ENCODE measurements at places on chromosomes 5 and 9.

GRCh38 chr5:128579639-128580038 is 41.6 kb upstream of the FBN2 start:
- DNase-seq = no peak

GRCh38 chr5:51488803-51489642 is 105.8 kb downstream of the ISL1 start:
- no peak for DNase-seq

GRCh38 chr5:1795506-1795905 is 4.1 kb downstream of the MRPL36 start:
- DNase-seq = no peak

GRCh38 chr5:143393524-143393923 is 10.0 kb downstream of the NR3C1 start:
- no peak for DNase-seq

- DNase-seq = no peak
Measured at GRCh38 chr9:115759426-115759825, 394.2 kb upstream of the PAPPA start.

DNA sequence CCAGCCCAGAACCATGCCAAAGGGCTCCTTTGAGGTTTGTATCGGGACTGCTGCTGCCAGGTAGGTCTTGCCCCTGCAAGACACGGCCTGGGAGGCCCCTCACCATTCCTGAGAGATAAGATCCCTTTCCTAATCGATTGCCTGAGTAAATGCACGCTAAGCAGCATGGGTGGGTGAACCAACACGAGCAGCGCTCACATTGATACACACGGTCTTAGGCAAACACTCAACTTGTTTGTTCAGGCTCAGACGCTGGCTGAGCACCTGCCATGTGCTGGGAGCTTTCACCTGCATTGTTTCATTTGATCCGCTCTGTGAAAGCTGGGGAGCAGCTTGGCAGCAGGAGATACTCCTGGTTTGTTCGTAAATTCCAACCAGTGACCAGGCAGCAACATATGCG is 76.9 kb upstream of the NEURL1B start:
- no peak for DNase-seq

GRCh38 chr5:41213340-41213739 is at the start of gene C6:
Gene C6, minus strand, starts transcription at chr5:41213532. Its CDS starts 10,302 bp downstream, at chr5:41203230.
- DNase-seq = no peak

- DNase-seq = no peak
Measured at GRCh38 chr5:58737671-58738070, 154.8 kb downstream of the RAB3C start.

GRCh38 chr5:80921026-80921425 is 39.1 kb upstream of the RASGRF2 start:
- DNase-seq = no peak

DNA sequence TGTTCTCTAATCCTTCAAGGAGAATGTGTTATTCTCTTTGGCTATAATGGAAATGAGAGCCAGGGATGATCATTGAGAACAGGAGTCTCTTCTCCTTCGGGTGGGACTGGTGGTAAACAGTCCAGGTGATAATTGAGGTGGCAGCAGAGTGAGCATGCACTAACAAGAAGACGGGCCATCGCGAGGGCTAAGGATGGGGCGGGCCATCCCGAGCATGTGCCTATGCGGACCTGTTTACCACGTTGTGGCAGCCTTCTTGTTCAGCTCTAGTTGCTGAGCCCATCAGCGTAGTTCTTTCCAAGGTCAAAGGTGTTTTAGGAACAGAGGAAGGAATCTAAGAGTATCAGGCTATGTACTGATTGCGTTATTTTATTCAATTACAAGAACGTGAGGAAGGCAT is 180.1 kb downstream of the SMARCA2 start:
- DNase-seq = no peak

GRCh38 chr5:159336586-159336985 is 6.3 kb upstream of the IL12B start:
- no peak for DNase-seq

GRCh38 chr5:160901656-160902055 is 49.6 kb upstream of the ATP10B start:
- no peak for DNase-seq

DNA sequence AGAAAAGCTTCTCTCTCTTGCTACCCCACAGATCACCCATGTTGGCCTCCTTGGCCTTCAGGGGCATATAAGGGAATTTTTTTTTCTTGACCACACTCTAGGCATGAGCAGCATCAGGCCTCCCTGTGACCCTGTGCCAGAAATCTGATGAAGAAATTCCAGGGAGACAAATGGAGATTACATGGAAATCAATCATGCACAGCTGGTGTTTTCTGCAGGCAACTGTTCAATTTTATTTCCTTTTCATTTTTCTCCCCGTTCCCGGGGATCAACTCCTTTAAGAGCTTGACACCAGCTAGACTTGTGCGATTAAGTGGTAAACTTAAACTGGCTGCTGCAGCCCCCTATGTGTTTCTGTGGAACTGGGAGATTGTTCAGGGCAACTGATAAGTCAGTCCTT is 59.3 kb downstream of the GALNT10 start:
- DNase-seq = no peak

- DNase-seq = no peak
Measured at GRCh38 chr5:123156577-123157296, 67.7 kb downstream of the PRDM6 start.

- DNase-seq = no peak
Measured at GRCh38 chr5:3615217-3615616, 19.6 kb downstream of the IRX1 start.

DNA sequence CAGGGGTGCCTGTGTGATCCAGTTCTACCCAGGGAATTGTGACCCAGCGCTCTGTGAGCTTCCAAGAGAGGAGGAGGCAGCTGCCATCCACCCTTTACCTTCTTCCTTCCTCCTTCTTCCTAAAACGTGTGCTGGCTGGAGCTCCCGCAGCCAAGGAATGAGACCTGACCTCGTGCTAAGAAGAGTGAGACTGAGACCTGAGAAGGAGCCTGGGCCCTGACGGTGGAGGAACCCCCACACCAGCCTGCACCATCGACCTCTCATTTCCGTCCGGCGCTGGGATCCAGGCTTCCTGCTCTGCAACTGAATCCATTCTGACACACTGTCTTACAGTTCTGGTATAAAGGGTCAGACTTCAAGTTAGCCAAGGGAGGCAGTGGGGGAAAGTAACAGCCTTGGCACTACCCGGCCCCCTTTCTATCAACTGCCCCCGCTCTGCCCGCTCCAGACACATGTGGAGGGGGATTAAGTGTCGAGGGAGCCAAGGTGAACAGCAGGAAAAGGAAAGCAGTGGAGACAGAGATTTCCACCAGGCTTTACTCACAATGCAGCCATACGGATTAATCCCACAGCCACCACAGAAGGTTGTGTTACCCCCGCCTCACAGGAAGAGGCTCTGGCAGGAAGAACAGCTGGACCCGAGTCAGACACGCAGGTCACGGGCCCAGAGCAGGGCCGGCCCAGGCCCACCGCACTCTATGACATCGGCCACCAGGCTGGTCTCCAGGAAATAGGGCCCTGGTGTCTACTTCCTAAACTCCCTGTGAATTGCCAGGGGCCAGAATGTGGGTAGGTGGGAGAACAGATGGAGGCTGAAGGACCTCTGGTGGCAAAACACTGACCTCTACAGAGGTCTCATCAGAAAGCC is 15.8 kb downstream of the MGAT1 start:
- DNase-seq = no peak

- no peak for DNase-seq
Measured at GRCh38 chr5:107126341-107126740, 544.4 kb downstream of the EFNA5 start.

DNA sequence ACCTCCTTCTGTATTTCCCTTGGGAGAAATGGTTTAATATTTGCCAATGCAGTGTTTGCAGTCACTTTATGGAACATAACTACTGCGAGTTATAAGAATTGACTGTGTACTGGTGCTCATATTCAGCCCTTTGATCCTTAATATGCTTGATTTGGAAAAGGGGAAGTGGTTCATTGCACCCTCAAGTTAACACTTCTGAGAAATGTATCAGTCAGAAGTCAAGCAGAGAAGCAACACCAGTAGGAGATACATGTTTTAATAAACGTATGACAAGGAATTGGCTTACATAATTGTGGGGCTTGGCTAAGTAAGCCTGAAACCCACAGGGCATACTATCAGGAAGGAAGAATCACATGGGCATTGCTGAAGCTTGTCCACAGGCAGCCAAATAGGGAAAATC is 131.0 kb upstream of the SPRY4 start:
- no peak for DNase-seq

- no peak for DNase-seq
Measured at GRCh38 chr9:115069771-115070170, 48.2 kb downstream of the TNC start.

DNA sequence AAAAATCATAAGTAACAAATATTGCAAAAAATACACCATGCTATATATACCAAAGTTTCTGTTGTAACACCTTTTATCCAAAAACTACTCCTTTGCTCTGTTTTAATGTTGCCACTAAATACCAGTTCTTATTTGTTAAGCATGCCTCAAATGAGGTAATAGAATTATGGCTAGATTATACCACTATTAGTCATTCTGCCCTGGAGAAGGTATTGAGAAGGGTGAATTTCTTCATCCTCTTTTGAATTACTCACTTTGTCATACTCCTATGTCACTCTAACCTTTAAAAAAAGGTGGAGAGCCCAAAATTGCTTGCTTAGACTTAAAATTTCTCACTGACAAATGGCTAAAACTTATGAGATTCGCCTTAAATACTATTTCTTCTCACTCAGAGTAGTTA is 750.9 kb downstream of the MAT2B start:
- no peak for DNase-seq

GRCh38 chr5:178649580-178649979 is 22.7 kb upstream of the CLK4 start:
- no peak for DNase-seq

DNA sequence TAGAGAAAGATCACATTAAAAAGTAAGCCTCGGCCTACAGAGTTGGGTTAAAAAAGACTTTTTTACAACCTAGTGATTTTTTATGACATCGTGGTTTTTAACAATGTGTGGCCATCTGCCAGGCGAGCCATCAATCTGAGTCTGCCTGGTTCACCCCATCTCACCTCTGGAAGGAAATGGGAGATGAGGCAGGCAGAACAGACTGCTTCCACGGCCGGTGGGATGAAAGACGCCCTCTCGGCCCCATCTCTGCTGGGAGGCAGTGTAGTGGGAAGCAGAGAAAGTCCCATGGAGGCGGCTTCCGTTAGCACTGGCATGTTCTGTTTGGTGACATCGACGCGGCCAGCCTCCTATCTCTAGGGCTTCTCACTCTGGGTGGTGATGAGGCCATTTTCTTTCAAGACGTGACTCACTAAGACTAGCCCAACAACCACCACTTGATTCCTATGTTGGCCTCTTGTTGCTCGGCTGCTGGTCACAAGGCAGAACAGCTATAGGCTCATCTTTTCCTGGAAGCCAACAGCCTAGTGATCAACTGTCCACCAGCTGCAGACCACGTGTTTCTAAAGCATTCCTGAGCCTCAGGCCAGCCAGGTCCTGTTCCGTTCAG is 132.4 kb upstream of the OTULINL start:
- no peak for DNase-seq

- no peak for DNase-seq
Measured at GRCh38 chr9:98743329-98743728, 34.6 kb upstream of the GABBR2 start.

DNA sequence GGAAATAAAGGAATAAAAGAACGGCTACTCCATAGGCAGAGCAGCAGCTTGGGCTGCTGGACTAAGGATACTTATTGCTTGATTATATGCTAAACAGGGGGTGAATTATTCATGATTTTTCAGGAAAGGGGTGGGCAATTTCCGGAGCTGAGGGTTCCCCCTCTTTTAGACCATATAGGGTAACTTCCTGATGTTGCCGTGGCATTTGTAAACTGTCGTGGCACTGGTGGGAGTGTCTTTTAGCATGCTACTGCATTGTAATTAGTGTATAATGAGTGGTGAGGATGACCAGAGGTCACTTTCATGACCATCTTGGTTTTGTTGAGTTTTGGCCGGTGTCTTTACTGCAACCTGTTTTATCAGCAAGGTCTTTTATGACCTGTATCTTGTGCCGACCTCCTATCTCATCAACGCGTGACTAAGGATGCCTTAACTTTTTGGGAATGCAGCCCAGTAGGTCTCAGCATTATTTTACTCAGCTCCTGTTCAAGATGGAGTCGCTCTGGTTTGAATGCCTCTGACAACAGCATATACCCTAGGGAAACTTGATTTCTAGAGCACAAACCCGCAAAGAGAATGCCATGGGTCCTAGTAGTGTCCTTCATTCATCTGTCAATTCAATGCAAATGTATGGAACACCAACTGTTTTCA is 47.8 kb upstream of the PWWP2A start:
- no peak for DNase-seq

GRCh38 chr9:121636341-121636865 is 15.0 kb upstream of the DAB2IP start:
- no peak for DNase-seq

GRCh38 chr5:355379-355935 is 33.9 kb downstream of the AHRR start:
- no peak for DNase-seq

Measured in activated CD8-positive, alpha-beta memory T cell treated with anti-CD3 and anti-CD28 coated beads for 4 hours (primary cell).